ENCODE measurements at places on chromosomes 6 and 20.

DNA sequence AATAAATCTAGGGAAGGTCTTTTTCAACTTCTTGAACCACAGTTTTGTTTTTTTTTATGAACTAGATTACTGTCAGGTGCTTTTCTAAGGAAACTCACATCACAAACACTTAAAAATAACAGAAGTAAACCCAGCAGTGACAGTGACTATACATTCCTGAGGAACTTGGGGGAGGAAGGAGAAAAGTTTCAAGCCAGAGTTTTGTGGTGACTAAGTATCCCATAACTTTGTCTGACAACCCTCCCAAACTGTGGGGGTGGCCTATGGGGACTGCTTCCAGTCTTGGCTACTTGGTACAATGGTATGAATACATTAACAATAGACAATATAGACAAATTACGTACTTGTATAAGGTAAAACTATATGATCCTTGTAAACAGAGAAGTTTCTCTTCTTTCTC, 202.5 kb upstream of the MAN1A1 start:
- no peak for DNase-seq

GRCh38 chr6:5053038-5053437, 32.1 kb upstream of the PPP1R3G start:
- DNase-seq: no peak

GRCh38 chr6:14518515-14519217, 401.1 kb downstream of the CD83 start:
- no peak for DNase-seq

DNA sequence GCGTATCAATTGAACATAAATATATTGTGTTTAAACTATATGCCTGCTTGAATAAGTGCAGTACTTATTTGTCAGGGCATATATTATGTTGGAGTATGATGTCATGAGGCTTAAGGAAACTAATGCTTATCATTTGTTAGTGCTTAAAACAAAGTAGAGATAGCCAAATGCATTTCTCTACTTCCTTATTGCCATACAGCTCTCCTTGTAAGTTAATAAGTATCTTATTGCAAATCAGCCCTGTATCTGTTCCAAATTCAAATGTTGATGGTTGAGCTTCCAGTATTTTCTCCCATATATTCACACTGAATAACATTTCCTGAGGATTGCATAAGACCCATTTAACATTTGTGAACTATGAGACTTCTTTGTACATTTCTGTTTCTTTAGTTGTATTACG, 57.8 kb downstream of the CARMIL1 start:
- DNase-seq: no peak

DNA sequence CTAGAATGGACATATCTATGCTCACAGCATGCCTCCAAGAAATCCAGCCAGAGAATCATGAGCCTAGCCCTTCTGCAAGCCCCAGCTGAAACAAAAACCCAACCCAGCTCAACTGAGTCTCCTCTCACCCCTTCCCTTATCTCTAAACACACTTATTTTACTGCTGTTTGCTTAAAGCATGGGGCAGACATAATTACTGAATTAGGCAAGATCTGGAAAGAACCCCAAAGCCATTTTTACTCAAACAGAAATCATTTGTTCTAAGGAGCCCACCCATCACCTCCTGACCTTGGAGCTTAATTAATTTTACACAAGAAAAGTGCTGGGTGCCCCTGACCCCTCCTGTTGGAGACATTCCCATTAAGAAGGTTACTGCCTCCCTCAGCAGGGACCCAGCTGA, 291.6 kb downstream of the MAFB start:
- no peak for DNase-seq

DNA sequence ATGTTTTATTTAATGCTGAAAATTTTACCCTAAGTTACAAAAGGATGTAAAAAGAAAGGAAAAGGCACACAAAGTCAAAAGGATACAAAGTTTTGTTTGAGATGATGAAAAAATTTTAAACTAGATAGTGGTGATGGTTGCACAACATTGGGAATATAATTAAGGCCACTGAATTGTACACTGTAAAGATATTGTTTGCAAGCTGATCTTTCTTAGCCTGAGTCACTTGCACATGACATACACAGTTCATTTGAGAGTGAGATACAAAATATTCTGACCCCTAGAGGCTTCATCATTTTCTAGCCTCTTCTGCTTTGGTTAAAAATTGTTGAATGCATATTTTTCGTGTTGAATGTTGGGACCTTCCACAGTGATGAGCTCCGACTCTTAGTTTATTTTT, 462.6 kb downstream of the HDGFL1 start:
- DNase-seq: no peak

- no peak for DNase-seq
These were observed 126.8 kb downstream of the FOXC1 start for GRCh38 chr6:1736346-1737105.

DNA sequence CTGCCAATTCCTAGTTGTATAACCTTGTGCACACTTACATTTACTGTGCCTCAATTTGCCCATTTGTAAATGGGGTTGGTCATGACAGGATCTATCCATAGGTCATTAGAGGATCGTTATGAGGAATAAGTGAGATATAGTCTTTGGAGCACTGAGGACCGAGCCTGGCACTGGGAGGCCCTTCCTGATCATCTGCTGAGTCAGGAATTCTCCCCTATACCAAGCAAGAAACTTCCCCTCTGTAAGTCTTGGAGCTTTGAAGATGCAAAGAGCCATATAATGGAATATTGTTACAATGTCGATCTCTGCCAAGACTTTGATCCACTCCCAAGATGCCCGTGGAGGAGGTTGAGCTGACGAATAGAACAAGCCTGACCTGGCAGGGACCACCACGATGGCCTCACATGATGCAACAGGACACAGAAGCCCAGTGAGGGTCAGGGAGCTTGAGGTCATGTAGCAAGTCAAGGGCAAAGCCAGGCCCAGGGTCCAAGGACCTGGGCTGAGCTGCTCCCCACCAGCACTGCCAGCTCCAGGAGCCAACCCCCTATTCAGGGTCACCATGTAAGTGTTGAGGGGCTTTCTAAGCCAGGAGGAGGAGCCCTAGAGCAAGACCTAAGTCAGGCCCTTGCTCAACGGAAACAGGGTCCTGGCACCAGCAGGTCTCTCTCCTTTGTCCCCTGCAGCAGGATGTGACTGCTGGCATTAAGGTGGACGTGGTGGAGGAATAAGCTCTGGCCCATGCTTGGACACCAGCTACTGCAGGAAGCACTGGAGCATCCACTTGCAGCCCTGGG, 16.7 kb downstream of the PDRG1 start:
- no peak for DNase-seq

DNA sequence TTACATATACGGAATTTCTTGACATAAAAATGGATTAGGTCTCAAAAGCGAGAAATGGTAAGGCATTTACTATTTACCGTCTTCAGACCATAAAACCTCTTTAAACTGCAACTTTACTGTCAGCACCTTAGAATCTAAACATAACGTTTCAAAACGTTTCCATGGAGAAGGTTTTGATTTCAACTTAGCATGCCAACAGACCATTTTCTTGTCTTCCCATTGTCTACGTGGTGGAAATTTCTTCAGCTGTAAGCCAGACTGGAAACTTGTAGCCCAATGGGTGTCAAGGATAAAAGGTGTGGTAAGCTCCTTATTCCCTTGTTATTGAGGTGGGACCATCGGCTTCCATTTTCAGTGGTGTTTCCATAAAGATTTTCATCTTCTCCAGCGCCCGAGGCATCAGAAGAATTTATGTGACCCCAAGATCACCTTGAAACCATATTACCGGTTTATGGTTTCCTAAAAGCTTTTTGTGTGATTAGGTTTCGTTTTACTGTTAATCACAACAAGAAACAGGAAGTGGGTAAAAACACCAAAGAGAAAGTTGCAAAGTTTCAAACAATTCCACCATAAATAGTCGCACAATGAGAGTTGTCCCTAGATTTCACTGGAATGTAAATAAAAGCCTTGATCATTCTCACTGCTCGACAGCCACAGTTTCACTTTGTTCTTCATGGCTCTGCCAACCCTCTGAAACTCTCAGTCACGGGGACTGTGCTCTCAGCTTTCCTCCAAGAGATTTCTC, 63.0 kb upstream of the CD2AP start:
- no peak for DNase-seq

DNA sequence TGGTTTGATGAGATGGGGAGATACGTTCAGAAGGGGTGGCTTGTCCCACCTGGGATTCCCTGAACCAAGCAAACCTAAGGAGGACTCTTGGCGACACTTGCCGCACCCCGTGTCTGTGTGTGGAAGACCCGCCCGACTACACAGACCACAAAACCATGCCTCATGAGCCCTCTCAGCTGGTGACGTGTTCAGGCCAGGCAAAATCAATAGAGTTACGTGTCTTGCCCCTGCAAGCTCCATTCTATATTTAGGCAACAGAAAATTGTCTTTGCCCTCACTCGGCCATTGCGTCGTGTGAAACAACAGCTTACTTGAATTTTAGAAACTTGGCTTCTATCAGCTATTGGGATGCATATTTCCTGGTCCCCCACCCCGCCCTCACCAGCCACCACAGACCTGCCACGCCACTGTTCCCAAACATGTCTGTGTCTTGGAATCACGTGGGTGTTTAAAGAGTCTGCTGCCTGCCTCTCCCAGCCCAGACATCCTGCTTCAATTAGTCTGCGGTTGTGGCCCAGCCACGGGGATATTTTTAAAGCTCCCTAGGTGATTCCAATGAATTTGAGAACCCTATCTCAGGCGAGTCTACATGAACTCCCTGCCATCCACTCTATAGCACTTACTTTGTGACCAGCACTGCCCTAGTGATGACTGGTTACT, 279.2 kb upstream of the EXOC2 start:
- no peak for DNase-seq

DNA sequence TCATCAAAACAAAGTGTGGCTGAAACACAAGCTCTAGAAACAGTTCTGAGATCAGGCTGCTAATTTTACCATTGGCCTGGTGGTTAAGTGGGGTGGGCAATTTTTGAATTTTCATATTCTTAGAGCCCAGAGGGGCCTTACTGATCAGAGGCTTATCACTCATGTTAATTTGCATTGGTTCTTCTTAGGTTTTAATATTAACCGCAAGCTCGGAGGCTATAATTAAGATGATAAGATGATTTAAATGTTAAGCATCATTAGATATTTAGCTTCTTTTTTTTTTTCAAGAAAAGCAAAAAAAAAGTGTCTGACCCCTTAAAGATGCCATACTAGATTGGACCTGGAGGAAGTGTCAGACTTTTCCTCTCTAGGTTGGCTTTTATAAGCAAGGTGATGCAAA, 8.4 kb upstream of the POPDC3 start:
- no peak for DNase-seq

DNA sequence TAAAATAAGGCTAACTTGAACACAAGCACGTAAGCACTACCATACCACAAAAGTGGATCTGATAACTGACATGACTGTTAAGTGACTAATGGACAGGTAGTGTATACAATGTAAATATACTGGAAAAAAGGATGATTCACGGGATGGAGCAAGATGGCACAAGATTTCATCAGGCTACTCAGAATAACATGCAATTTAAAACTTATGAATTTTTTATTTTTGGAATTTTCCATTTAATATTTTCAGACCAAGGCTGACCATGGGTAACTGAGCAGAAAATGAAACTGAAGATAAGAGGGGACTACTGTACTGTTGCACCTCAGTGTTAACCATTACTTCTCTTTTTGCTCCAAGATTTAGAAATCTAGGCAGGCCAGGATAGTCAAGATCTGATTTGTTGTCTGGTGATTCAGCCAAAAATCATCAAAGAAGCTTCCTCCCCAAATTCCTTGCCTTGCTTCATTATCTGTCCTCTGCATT, 45.4 kb downstream of the TPBG start:
- DNase-seq: no peak

- no peak for DNase-seq
These were observed 32.7 kb upstream of the SLC9A8 start for GRCh38 chr20:49779972-49780371.

DNA sequence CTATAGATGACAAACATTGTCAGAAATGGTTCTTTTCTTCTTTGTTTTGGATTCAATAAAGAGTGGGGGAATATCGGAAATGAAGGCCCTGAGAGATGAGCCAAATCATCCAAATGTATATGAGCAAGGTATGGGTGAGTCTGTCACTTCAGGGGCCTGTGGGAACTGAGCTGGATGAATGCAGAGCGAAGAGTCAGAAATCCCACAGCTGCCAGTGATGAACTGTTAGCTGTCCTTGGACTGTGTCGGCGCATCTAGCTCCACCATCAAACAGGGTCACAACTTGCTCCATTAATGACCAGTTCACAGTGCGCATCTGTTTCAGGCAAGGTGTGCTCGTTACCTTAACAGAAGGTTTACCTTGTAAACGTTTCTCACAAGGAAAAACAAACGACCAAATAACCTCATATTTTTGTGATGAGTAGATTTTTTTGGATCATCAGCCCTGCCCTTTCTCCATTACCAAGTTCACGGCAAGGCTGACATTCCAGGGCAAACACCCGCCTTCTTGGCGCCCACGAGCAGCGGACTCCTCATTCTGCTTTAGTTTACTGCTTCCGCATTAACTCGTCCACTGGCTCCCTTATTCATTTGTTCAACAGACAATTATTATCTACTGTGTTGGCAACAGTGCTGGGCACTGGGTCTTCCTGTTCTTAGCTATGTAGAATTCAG, 15.0 kb upstream of the CCN6 start:
- no peak for DNase-seq

- DNase-seq: no peak
These were observed 22.1 kb upstream of the SLC22A7 start for GRCh38 chr6:43275801-43276576.

DNA sequence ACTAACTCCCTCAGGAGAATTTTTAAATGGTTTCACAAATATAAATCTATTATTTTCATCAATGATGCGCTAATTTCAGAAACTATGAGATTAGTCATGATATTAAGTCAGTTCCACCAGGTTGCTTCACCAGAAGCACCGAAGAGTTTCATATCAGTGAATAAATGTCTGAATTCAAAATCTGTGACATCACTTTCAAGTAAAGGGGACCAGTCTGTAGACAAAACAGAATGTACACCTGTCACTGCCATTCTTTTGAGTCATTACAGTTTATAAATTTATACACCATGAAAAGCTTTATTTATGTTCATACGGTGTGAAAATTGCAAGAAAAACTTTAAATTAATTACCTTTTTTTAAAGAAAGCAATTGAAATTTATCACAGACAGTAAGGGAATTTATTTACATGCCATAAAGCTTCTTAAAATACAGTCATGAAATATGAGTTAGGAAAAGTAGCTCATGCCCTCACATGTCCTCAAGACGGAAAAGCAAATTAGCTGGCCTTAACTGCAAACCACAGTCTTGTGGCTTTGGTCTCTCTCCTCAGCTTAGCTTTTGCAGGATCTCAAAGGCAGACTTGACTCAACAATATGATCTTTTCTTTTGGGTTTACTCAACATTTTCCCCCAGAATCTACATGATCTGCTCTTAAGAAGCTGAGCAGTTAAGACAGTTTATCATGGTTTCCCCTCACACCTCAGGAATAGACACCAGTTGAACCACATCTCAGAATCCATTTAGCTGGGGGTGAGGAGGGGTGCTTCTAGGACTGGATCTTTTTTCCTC, 177.7 kb upstream of the MCHR2 start:
- no peak for DNase-seq

- no peak for DNase-seq
These were observed 299.4 kb upstream of the NRSN1 start for GRCh38 chr6:23826572-23826971.
